CD4-positive, alpha-beta T cell treated with Interferon alpha-2 for 1 hour (primary cell): ENCODE measurements at places on chromosomes 13 and 19.

DNA sequence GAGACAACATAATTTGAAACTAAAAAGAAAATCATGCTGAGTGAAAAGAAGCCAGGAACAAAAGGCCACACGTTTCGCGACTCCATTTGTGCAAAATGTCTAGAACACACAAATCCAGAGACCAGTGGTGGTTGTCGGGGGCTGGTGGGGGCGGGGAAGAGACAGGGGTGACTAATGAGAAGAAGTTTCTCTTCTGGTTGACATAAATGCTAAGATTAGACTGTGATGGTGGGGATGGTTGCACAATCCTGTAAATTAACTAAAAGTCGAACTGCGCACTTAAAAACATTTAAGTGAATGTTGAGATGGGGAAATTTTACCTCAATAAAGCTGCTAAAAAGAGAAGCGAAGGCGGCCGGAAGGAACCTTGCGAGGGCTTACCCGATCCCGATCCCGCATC, 7.1 kb downstream of the AKAP8 start:
- no peak for DNase-seq

GRCh38 chr13:27170221-27170515, 1.4 kb downstream of the USP12 start:
- no peak for DNase-seq

GRCh38 chr13:113421673-113422270, 31.5 kb downstream of the ADPRHL1 start:
- no peak for DNase-seq

DNA sequence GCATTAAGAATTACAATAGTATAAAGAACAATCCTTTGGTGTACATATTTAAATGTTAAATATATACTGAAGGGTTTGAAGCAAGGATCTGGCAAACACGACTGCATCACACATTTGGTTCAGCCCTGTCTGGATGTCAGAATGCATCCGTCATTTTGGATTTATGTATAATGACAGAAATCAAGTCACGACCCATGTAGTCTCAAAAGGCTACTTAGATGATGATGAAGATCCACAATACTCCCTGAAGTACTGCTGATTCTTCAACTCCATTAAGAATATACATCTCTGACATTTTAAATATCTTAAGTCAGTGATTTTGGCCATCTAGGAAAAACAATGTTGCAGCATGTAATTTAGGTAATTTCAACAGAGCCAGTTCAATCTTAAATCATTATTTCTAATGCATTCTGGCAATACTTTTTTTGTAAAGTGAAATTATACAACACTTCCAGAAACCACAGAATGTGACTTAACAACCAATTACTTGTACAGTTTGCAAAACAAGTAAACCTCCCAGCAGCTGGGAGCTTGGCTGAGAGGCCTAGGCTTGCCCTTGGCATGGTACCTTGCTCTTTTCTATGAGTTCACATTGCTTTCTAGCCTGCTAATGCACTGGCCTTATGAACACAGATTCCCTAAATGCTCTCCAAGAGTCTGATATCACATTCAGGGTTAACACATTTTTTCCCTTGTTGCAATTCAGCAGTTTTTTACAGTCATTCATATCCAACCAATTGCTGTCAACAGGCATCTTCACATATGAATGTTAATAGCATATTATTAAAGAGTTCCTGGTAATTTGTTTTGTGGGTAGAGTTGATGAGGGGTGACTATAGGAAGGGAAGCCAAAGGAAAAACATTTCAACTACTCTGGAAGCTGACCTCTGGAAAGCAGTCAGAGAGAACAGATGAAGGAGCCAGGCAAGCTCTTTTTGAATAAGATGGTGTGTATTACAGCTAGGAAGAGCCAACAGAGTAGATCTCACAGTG, 175.2 kb downstream of the ENOX1 start:
- DNase-seq, result no peak

GRCh38 chr13:69720278-69720983, 387.2 kb upstream of the ATXN8OS start:
- DNase-seq, result no peak
